Gastroesophageal sphincter (tissue), 4 donors: ENCODE measurements at places on chromosomes 4 and X. TPM values are rescaled to one million over a fixed set of nuclear protein-coding genes. Genes with fewer than 3 reads are reported as not detected.

Gene HEPH
- 67.0 TPM for total RNA-seq

Gene VCX2
- not detected for total RNA-seq

DNA sequence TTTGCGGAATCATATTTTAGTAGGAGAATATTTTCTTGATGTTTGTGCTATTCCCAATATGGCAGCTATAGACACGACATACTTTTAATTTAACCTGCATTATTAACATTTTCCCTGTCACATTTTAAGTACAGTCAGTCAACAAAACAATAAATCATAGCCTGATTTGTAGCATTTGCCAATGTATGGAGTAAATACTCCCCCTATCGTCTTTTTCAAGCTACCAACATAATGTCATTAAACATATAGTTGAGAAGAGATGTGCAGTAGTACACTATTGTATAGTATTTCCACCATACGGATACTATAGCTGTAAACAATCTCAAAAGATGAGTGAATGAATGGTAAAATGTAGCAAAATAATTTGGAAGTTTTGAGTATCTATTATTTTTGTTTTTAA, 303.7 kb upstream of the MAGEB2 start:
- no peaks in the 10 kb centered on the region for H3K4me1 ChIP-seq
- no peak overlapping the region for H3K4me3 ChIP-seq
- H3K27ac ChIP-seq: no peak overlapping the region
- H3K36me3 ChIP-seq: no peaks in the 10 kb centered on the region
- ATAC-seq: no peak

Gene P2RY8
- total RNA-seq: 2.7 TPM

Gene TBC1D8B
- 4.6 TPM for total RNA-seq

GRCh38 chrX:133364865-133365264, 50.4 kb downstream of the GPC4 start:
- H3K27ac ChIP-seq: peak overlapping the region; percentile 43
- H3K4me3 ChIP-seq: no peak overlapping the region
- no peaks in the 10 kb centered on the region for H3K36me3 ChIP-seq

Gene ACE2
- total RNA-seq: 2.5 TPM

Gene CACNA1F
- total RNA-seq: not detected

Gene EDA
- 5.6 TPM for total RNA-seq

Gene TCEAL3
- total RNA-seq: 257 TPM

- H3K4me3 ChIP-seq: no peak overlapping the region
- H3K36me3 ChIP-seq: no peaks in the 10 kb centered on the region
- ATAC-seq: no peak
- H3K27me3 ChIP-seq: no peaks in the 10 kb centered on the region
- H3K4me1 ChIP-seq: no peaks in the 10 kb centered on the region
- H3K27ac ChIP-seq: no peak overlapping the region
Measured at GRCh38 chr4:25113915-25114904, 46.0 kb downstream of the SEPSECS start.

GRCh38 chr4:137470806-137471205, 61.5 kb downstream of the PCDH18 start:
- no peaks in the 10 kb centered on the region for H3K36me3 ChIP-seq
- peaks cover 2% of the 10 kb centered on the region for H3K4me1 ChIP-seq
- H3K4me3 ChIP-seq: no peak overlapping the region
- H3K27me3 ChIP-seq: no peaks in the 10 kb centered on the region
- no peak overlapping the region for H3K27ac ChIP-seq

GRCh38 chr4:67083496-67083895, 461.8 kb downstream of the CENPC start:
- no peak overlapping the region for H3K27ac ChIP-seq
- H3K4me1 ChIP-seq: no peaks in the 10 kb centered on the region
- H3K4me3 ChIP-seq: no peak overlapping the region
- no peaks in the 10 kb centered on the region for H3K36me3 ChIP-seq
- ATAC-seq: no peak

- no peak overlapping the region for H3K27ac ChIP-seq
- no peak for ATAC-seq
- no peaks in the 10 kb centered on the region for H3K27me3 ChIP-seq
Measured at GRCh38 chr4:177596035-177596434, 153.8 kb upstream of the AGA start.

Gene UGT8
- total RNA-seq: not detected

DNA sequence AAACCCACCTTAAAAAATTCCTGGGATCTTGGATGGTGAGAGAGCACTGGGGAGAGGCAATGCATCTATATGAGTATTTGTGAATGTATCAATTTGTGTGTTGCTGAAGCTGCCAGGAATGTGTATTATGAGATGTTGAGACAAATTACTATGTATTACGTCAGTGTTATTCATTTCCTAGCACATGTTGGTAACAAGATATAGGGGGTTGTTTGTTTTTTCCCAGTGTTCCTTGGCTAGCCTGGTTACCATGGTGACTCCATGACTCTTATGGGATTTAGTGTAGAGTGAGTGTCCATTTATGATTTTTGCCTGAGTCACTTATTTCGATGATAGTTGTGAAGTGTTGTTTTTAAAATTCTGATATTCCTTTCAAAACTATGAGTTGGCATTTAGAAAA, 65.6 kb downstream of the RAB40A start:
- H3K4me1 ChIP-seq: no peaks in the 10 kb centered on the region
- no peak overlapping the region for H3K4me3 ChIP-seq
- H3K36me3 ChIP-seq: no peaks in the 10 kb centered on the region
- no peak overlapping the region for H3K27ac ChIP-seq
- ATAC-seq: no peak
- no peaks in the 10 kb centered on the region for H3K27me3 ChIP-seq

DNA sequence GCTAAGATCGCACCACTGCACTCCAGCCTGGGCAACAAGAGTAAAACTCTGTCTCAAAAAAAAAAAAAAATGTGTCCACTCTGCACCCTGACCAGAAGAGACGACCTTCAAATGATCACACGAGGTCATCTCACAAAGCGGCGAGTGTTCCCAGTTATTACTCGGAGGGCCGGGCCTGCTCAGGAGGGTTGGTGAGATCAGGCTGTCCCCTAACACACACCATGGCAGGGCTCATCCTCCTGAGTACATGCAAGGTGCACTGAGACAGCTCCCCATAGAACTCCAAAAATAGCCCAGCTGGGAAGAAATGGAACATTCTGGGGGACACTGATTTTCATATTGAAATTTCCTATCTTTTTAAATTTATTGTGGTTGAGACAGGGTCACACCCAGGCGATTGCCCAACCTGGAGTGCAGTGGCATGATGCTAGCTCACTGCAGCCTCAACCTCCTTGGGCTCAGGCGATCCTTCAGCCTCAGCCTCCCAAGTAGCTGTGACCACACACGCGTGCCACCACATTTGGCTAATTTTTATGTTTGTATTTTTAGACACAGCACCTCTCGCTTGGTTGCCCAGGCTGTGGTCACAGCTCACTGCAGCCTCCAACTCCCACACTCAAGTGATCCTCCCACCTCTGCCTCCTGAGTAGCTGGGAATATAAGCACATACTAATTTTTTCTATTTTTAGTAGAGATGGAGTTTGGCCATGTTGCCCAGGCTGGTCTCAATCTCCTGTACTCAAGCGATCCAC, 51.5 kb downstream of the DHRSX start:
- no peak overlapping the region for H3K4me3 ChIP-seq
- no peak for ATAC-seq
- H3K4me1 ChIP-seq: no peaks in the 10 kb centered on the region
- H3K27me3 ChIP-seq: no peaks in the 10 kb centered on the region

Gene XK
- total RNA-seq: 16.2 TPM

- no peaks in the 10 kb centered on the region for H3K36me3 ChIP-seq
- H3K27me3 ChIP-seq: no peaks in the 10 kb centered on the region
- H3K27ac ChIP-seq: no peak overlapping the region
Measured at GRCh38 chr4:28360681-28361080, 1500.0 kb downstream of the STIM2 start.

Gene ARX
- not detected for total RNA-seq

Gene RNF128
- not detected for total RNA-seq

DNA sequence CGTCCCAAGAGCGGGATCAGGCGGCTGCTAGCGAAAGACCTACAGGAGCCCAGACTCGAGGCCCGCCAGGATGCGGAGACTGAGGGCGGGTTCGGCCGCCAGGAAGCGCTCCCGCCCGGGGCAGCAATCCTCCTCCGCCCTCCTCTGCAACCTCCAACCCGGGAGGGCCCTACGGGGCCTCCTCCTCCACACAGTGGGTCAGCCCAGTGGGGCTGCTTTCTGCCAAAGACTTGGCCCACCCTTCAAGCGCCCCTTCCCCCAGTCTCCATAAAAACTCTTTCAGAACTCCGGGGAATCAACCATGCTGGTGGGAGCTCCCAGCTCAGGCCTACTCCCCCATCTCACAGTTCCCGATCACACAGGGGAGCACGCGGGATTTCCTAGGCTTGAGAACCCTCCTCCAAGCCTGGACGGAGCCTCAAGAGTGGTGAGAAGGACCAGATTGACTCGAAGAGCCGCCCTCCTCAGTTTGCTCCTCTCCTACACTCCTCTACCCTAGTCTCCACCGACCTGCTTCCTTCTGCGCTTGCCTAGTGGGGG, 77.5 kb downstream of the RLIM start:
- ATAC-seq: peak; percentile 48
- peaks cover 19% of the 10 kb centered on the region for H3K4me1 ChIP-seq
- H3K36me3 ChIP-seq: peaks cover 1% of the 10 kb centered on the region
- H3K4me3 ChIP-seq: peak overlapping the region; percentile 41
- H3K27me3 ChIP-seq: no peaks in the 10 kb centered on the region
- H3K27ac ChIP-seq: peak overlapping the region; percentile 90

DNA sequence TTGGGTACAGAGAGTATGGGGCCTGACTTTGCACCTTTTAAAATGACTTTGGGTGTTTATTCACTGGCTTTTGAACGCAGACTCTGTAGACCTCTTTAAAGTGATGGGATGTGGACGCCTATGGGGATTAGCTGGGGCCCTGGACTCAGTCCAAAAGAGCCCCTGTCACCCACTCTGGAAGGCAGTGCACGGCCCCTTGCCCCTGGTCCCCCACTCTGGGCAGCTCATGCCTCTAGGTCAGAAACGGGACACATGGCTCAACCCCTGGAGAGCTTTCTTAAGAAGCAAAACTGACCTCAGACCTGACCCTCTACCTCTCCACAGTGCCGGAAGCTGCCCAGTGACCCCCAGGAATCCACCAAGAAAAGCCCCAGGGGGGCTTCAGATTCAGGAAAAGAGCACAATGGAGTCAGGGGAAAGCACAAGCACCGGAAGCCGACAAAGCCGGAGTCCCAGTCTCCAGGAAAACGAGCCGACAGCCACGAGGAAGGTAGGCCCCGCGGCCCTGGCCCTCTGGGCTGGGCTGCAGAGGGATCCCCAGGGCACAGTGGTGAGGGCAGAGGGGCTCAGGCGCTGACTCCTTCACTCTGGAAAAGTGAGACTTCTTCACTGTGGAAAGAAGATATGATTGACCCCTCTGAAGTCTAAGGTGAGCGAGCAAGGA, 38.4 kb downstream of the BCORL1 start:
- H3K4me3 ChIP-seq: no peak overlapping the region
- H3K4me1 ChIP-seq: peaks cover 3% of the 10 kb centered on the region
- H3K27me3 ChIP-seq: no peaks in the 10 kb centered on the region
- H3K27ac ChIP-seq: no peak overlapping the region
- no peaks in the 10 kb centered on the region for H3K36me3 ChIP-seq

DNA sequence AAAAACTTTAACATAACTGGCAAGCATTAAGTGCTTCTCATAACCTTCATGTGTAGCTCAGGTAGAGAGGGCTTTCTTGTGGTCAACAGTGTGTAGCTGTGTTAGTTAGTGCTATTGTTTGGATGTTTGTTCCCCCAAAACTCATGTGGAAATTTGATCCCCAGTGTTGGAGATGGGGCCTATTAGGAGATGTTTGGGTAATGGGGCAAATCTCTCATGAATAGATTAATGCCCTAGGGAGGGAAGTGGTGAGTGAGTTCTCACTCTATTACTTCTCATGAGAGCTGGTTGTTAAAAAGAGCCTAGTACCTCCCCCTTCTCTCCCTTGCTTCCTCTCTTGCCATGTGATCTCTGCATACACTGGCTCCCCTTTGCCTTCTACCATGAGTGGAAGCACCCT, 16.5 kb upstream of the SLC25A43 start:
- no peak for ATAC-seq
- H3K27ac ChIP-seq: no peak overlapping the region
- no peak overlapping the region for H3K4me3 ChIP-seq
- no peaks in the 10 kb centered on the region for H3K27me3 ChIP-seq

DNA sequence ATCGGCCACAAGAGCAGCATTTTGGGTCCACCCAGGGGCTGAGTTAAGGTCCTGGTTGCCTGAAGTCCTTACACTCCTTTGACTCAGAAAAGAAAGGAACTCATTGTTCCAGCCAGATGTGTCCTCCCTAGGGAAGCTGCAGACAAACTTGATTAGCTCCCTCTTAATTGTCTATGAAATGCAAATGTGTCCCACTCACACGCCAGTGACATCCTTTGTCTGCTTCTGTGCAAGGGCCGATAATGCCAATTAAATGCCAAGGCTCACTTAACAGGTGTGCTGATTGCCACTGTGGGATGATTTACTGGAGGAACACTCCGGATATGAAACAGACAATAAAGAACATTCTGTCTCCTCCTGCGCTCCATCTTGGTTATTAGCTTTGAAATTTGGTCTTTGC, 332.9 kb upstream of the CPEB2 start:
- no peaks in the 10 kb centered on the region for H3K4me1 ChIP-seq
- ATAC-seq: no peak
- H3K36me3 ChIP-seq: no peaks in the 10 kb centered on the region
- no peaks in the 10 kb centered on the region for H3K27me3 ChIP-seq
- H3K4me3 ChIP-seq: no peak overlapping the region
- H3K27ac ChIP-seq: no peak overlapping the region

DNA sequence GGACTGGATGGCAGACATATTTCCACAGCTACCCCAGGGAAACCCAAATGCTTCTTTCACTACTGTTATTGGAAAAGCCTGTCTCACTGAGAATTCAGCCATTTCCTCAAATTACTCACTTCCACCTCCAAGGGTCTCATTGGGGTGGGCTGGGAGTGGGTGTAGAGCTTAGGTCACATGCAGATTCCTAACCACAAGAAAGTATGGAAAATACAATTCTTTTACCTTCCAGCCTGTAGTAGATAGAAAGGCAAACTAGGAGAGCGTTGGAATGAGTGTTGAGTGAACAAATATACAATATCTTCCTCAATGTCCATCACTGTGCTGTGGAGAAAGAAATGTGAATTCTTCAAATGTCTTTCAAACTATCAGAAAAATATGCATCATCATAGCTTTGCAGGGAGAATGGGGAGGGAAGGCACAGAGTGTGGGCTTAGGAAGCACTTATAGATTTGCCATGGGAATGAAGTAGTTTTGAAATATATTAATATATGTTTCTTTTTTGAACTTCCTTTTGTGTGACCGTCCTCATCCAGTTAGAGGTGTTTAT, 245.3 kb upstream of the JADE1 start:
- no peak overlapping the region for H3K4me3 ChIP-seq
- H3K36me3 ChIP-seq: no peaks in the 10 kb centered on the region
- H3K27ac ChIP-seq: no peak overlapping the region
- ATAC-seq: no peak

Gene CLDN24
- total RNA-seq: not detected

GRCh38 chr4:153348006-153348405, 3.5 kb downstream of the MND1 start:
- H3K27me3 ChIP-seq: no peaks in the 10 kb centered on the region
- no peak overlapping the region for H3K27ac ChIP-seq
- no peak for ATAC-seq
- H3K36me3 ChIP-seq: no peaks in the 10 kb centered on the region
- H3K4me1 ChIP-seq: no peaks in the 10 kb centered on the region
- H3K4me3 ChIP-seq: no peak overlapping the region
